ENCODE measurements at places on chromosomes 12 and 14.

GRCh38 chr12:93387780-93388179, 10.1 kb downstream of the NUDT4 start:
- DNase-seq, result no peak

DNA sequence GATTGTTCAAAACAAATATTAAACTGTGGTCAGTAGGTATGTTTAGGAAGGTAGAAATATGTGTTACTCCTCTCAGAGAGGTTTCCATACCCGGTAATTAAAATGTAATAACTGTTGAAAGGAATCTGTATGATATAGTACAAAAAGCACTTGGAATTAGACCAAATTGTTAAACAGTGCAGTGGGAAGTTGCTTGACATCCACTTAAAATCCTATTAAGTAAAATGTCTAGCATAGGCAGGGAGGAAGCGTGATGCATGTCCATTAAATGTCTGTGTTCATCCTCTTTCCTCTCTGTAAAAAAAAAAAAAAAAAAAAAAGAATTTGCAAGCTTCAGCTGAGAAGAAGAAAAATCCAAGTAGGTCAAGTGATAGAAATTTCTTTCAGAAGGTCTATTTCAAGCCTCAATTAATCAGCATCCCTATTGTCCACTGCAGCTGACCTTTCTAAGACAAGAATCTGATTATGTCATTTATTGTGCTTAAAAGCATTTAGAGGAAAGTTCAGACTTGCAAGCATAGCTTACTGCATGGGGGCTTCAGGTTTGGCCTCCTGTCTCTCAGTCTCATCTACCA, 265.6 kb upstream of the RGS6 start:
- no peak for DNase-seq

DNA sequence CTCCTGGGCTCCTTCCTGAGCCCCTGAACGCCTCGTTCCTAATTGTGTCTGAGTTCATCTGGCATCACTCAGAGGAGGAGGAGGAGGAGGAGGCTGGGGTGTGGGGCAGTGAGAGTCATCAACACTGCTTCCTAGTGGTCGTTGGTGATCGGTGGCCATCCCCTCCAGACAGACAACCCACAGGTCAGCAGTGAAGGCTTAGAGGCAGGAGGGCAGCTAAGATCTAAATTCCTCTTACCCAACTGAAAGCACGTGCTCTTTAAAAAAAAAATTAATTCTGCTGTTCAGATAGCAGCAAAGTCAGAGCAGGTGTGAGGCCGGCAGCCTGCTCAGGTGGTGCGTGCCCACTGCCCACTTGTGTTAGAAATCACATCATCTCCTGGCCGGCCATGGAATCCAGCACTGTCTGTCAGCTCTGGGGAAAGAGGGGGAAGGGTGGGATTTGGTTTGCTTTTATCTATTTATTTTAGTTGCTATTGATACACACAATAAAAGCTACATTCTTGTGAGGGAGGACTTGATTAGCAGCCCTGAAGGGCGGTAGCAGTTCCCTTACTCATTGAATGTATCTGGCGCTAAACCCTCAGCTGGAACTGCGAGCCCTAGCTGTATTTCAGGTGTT, 46.6 kb downstream of the PPP2R5C start:
- DNase-seq, result no peak

GRCh38 chr14:21385188-21385904, 1.5 kb upstream of the SUPT16H start:
- DNase-seq, result no peak

DNA sequence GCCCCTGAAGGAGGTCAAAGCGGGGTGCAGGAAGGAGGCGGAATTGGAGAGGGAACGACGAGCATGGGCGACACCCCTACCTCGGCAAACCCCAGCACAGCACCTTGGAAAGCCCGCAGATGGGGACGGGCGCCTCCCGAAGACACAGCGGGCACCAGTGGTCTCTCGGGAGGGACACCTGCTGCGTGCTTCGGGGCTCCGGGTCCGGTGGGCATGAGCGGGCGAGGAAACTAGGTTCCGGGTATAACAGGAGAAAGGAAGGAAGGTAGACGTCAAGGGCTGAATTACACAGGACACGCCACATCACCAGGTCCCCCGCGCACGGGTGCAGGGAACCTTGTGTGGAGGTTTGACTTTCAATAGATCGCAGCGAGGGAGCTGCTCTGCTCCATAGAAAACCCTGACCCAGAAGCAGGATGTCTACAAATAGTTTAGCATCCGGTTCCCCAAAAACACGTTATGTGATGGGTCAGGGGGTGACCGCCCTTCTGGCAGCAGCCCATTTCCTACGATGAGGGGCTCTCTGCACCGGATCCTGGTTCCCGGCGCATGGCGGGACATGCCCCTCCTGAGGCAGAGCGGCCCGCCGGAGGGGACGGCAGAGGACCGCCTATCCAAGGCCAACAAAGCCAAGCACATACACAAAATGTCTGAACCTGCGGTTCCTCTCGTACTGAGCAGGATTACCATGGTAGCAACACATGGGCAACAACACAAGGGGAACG, 196.9 kb downstream of the ALG10 start:
- DNase-seq, result no peak

DNA sequence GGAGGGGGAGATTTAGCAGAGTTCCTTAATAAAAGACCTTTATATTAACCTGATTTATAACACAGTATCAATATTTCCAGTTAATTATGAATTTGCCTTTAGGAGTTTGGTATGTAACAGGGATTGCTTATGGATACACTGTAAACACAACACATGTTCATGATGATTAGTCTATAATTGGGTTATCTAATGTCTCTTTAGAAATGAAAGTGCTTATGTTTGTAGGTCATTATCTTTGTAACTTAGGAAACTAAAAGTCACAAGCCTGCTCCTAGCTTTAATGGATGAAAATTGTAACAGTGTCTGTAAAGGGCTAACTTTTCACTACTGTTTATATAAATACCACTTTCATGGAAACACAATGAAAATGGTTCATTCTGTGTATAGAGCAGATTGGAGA, 9.4 kb downstream of the PDE3A start:
- DNase-seq, result no peak

DNA sequence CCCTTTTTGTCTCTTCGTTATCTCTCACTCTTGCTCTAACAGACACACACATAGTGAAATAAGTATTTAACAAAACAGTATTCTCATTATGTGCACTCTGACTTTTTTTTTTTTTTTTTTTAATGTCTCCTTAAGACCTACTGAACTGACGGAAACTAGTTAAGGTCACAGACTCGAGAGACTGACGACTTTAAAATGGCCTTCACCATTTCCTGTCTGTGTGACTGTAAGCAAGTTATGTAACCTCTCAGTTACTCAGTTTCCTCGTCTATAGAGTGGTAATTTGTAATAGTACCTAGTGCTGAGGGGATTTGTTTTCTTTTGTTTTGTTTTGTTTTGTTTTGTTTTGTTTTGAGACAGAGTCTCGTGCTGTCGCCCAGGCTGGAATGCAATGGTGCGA, 284.8 kb downstream of the FBXL14 start:
- no peak for DNase-seq

GRCh38 chr14:73403181-73403752, 55.1 kb downstream of the NUMB start:
- DNase-seq, result no peak

GRCh38 chr12:104799458-104799857, 158.6 kb downstream of the SLC41A2 start:
- no peak for DNase-seq

All from RWPE2 (cell line).